ENCODE measurements at places on chromosomes 5 and 9. TPM values are rescaled to one million over a fixed set of nuclear protein-coding genes. Genes with fewer than 3 reads are reported as not detected.

Gene SPATA31A3
- total RNA-seq: not detected

Gene PCDHB12
- 2.4 TPM for total RNA-seq

Gene PRRT1B
- total RNA-seq: not detected

Gene SPATA31E1
- not detected for total RNA-seq

Gene SLC1A1
- total RNA-seq: 7.1 TPM

Gene CCNJL
- 11.4 TPM for total RNA-seq
